IMR-90 (cell line): ENCODE measurements at places on chromosomes 13 and 19. TPM values are rescaled to one million over a fixed set of nuclear protein-coding genes. Genes with fewer than 3 reads are reported as not detected.

- no peak for DNase-seq
- H3K27me3 ChIP-seq = no peaks in the 10 kb centered on the region
- no peaks in the 10 kb centered on the region for H3K36me3 ChIP-seq
- no peaks in the 10 kb centered on the region for H3K4me1 ChIP-seq
- no peak overlapping the region for H3K27ac ChIP-seq
Observed at GRCh38 chr19:33325920-33326319, 23.6 kb upstream of the CEBPA start.

DNA sequence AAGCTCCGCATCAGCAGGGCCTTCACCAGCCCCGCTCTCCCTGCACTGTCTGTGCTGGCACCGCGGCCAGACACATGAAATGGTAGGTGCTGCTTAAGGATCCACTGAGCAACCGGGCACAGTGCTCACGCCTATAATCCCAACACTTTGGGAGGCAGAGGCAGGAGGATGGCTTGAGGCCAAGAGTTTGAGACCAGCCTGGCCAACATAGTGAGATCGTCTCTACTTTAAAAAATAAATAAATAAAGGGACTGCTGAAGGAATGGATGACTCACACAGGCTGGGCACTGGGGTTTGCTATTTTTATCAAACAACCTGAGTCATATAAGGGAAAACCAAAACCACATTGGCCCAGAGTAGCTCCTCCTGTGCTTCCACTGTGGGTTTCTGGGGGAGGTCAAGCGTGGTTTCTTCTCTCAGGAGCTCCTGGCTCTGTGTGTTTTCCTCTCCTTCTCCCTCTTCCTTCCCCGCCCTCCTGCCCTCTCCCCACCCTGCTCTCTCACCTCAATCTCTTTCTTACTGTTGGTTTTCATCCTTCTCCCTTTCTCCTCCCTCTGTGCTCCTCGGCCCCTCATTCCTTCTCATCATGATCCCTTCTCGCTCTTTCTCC, 21.3 kb downstream of the VRK3 start:
- peaks cover 73% of the 10 kb centered on the region for H3K36me3 ChIP-seq
- no peaks in the 10 kb centered on the region for H3K27me3 ChIP-seq
- H3K27ac ChIP-seq = peak overlapping the region; percentile 80
- peaks cover 10% of the 10 kb centered on the region for H3K4me1 ChIP-seq
- no peak overlapping the region for H3K4me3 ChIP-seq
- DNase-seq = peak; percentile 97

FXYD1 gene
- total RNA-seq = 0.18 TPM in 1 of 2 replicates, not detected in the other

- DNase-seq = no peak
- peaks cover 6% of the 10 kb centered on the region; the same call in 1 of the 2 replicates for H3K27me3 ChIP-seq
- H3K36me3 ChIP-seq = no peaks in the 10 kb centered on the region
- no peak overlapping the region; the same call in 1 of the 2 replicates for H3K27ac ChIP-seq
- H3K4me3 ChIP-seq = peak overlapping the region; percentile 61
Observed at GRCh38 chr19:45496349-45496953, 396 bp downstream of the RTN2 start.

DNA sequence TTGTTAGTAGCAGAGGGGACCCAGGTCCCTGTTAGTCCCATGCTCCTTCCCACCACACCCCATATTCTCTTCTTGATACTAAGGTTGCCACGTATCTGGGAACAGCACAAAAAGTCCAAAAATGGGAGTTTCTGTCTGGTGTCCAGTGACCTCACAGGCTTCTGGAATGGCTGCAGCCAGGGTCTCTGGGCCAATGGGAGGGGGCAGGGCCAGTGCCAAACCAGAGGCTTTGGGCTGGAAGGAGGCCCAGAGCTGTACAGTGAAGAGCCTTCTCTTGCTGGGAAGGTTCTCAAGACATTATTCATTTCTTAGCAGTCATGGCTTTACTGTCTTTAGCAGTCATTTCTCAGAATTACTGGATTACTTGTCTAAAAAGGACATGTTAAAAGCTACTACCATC, 119.2 kb downstream of the FRY start:
- H3K27me3 ChIP-seq = no peaks in the 10 kb centered on the region
- no peaks in the 10 kb centered on the region; the same call in 1 of the 2 replicates for H3K36me3 ChIP-seq
- H3K4me3 ChIP-seq = no peak overlapping the region
- H3K27ac ChIP-seq = no peak overlapping the region
